Stimulated activated CD8-positive, alpha-beta memory T cell treated with anti-CD3 and anti-CD28 coated beads, Interleukin-15, amount 100 ng/mL, for 24 hours (primary cell): ENCODE measurements at places on chromosomes 6 and 20.

- no peak for DNase-seq
Measured at GRCh38 chr20:8124639-8125038, 7.4 kb upstream of the PLCB1 start.

DNA sequence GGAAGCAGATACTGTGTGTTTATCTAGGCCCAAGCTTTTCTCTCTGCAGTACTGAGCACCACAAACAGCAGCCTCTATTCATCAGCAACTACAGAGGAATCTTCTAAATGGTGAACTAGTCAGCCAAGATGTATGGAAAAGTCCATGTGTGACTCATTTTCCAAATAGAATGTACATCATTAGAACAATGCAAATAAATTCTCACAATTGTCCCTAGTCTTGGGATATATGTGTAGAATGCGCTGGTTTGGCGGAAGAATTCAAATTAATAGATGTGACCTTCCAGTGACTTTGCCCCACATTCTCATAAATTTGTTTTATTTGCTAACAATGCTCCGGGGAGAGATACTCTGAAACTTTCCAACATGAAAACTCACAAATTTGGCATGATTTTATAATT lies 436.2 kb downstream of the CBLN4 start:
- DNase-seq, result no peak

DNA sequence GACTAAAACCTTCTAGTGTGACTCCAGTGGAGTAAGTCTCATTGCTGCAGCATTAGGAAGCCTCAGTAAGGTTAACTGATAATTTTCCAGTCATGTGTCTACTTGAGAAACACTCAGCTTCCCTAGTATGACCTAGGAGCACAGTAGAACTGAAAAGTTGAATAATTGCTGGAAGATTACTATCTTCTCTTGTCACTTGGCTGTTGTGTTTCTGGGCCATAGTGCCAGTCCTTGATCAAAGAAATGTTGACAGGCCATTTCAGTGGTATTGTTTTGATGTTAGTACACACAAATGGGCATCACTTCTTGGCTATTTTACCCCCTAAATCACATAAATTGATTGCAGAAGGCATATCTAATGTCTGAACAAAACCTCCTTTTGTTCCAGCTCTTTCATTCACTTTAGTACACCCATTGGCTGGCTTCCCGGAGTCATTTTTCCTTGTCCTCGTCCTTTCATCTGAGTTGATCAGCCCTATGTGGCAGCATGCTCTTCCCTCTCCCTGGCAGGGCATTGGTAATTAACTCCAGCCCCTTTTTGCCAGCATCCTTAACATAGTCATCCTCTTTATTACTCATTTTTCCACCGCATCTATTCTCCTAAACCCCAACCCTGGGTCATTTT lies 6.0 kb downstream of the ENPP3 start:
- no peak for DNase-seq

- DNase-seq, result no peak
Measured at GRCh38 chr6:119791736-119792135, 442.2 kb upstream of the MAN1A1 start.

GRCh38 chr20:43994486-43995100 lies 79.9 kb downstream of the TOX2 start:
- DNase-seq, result no peak

DNA sequence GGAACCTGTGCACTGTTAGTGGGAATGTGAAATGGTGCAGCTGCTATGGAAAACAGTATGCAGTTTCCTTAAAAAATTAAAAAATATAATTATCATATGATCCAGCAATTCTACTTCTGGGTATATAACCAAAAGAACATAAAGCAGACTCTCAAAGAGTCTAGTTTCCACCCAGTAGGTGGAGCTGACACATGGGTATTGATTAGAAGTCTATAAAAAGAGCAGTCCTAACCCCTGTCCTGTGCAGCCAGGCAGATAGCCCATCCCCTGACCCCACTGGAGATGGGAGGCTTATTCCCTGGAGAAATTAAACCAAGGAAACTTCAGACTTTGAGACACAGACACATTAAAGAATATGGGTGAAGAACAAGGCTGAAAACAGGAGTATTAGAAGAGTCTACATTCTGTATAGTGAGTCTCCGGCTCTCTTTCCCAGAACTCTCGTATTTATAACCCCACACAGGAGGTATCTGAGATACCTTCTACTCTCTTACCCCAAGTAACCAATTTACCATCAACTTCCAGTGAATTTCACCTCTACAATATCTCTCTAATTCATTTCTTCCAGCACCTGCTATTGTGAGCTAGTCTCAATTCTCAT lies 92.3 kb downstream of the SEL1L2 start:
- DNase-seq, result no peak

- no peak for DNase-seq
Measured at GRCh38 chr20:9877932-9878495, 39.1 kb upstream of the PAK5 start.

DNA sequence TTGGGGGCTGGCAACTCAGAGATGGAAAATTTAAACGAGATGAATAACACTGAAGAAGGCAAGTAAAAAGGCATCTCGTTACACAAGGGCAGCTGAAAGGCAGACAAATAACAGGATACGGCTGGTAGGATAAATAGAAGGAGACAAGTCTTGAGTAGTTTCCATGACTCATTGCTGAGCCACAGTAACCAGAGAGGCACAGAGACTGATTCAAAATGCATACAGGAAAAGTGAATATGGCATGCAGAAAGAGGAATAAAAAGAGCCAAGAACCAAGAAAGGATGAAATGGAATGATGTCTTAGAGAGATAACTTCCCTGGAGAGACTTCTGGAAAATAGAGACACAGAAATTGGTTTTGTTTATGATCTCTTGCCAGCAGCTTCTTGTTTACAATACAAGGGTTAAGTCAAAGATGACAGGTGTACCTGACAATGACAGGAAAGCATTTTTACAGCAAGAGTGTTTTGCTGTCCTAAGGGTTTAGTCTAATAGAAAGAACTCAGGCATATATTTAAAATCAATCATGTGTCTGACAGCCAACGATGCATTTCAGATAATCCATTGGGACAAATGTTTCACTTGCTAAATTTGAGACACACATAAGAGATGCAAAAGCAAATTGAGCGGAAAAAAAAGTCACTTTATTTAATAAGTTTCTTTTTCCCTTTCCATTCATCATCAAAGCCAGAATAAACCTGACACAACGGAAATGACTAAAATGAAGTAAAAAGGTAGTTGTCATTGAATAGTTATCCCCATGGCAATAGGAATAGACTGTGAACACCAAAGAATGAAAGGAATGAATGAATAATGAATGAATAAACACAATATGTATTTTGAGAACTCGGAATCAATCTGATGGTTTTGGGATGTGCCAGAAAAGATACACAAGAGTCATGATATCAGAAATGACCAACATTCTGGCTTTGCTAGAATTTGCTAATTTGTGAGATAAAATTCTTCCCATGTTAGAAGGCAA lies 68.0 kb upstream of the KCNQ5 start:
- DNase-seq, result no peak

DNA sequence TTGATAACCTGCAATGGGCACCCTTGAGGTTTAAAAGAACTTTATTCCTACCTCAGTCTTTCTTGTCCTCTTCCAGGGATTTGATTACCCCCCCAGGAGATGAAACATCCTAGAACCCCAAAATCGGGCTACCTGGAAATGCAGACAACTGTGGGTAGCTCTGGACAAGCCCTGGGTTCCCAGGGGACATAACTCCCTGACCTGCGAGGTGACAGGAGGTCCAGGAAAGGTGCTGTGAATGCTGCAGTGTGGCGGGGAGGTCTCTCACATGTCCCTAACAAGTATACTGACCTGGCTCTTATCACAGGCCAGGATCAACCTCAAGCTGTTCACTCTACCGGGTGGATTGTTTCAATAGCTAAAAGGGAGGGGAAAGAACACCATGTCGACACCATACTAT lies 11.6 kb downstream of the JAG1 start:
- DNase-seq, result no peak

GRCh38 chr20:33313686-33314314 lies 30.8 kb downstream of the BPIFB1 start:
- no peak for DNase-seq

- DNase-seq, result no peak
Measured at GRCh38 chr6:116168148-116168547, 42.2 kb upstream of the COL10A1 start.

DNA sequence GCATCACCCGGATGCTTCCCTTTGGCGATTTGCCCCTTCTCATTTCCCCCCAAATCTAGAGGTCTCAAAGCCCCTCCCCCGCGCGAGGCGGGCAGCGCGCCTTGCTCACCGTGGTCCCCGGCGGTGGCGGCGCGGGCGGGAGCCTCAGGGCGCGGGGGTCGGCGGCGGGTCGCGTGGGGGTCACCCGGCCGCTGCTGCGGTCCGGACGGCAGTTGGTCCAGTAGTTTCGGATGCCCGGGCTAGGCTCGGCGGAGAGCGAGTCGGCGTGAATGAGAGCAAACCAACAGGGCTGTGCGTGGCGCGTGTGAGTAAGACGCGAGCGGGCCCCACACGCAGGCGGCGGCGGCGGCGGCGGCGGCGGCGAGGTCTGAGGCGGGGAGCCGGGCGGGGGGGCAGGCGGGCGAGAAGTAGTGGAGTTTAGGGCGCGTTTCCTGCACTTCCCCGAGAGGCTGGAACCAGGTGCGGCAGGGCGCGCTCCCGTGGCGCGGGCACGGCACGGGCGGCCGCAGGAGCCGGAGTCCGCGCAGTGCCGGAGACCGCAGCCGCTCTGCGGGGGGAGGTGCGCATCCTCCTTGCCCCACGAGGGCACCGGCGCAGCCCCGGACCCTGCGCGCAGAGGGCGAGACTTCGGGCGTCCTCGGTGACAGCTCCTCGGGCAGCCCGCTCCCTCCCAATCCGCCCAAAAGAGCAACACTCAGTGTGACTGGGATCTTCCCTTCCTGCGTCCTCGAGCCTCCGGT lies 567 bp downstream of the HS3ST5 start:
- DNase-seq, result no peak

DNA sequence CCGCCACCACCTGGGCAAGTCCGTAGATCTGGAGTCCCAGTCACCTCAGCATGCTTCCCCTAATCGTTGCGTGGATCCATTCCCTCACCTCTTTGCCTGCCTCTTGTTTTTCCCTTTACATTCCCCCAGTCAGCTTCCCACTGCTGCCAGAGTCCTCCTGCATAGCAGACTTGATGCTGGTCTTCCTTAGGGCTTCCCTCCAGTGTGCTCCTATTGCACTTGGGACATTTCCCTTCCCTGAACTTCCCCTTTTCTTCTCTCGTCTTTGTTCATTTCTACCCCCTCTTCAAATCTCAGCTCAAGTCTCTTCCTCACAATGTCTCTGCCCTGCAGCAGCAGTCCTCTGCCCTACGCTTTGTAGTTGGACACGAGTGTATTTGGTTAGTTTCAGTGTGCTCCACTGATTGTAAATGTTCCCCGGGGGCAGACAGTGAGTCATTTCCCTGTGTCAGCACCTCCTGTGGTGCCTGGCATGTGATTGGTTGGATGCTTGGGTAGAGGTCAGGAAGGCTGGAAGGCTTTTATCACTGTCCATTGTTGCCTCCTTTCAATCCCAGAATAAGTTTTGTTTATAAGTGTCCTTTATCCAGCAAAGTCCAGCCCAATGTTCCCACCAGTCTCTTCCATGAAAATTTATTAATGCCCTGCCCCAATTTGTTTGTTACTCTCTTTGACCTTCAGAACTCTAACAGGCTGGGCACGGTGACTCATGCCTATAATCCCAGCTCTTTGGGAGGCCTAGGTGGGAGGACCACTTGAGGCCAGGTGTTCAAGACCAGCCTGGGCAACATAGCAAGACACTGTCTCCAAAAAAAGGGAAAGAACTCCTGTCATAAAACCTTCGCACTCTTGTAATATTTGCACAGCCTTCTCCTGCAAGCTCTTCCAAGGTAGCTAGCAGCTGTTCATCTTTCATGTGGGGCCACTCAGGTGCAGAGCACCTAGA lies 38.3 kb downstream of the FAM120B start:
- DNase-seq, result no peak

GRCh38 chr6:125779924-125780539 lies 10.7 kb upstream of the NCOA7 start:
- DNase-seq, result peak; percentile 76

GRCh38 chr20:9071976-9072726 lies 3.3 kb downstream of the PLCB4 start:
- DNase-seq, result no peak

GRCh38 chr6:155143578-155144106 lies 120.2 kb upstream of the CLDN20 start:
- DNase-seq, result no peak

DNA sequence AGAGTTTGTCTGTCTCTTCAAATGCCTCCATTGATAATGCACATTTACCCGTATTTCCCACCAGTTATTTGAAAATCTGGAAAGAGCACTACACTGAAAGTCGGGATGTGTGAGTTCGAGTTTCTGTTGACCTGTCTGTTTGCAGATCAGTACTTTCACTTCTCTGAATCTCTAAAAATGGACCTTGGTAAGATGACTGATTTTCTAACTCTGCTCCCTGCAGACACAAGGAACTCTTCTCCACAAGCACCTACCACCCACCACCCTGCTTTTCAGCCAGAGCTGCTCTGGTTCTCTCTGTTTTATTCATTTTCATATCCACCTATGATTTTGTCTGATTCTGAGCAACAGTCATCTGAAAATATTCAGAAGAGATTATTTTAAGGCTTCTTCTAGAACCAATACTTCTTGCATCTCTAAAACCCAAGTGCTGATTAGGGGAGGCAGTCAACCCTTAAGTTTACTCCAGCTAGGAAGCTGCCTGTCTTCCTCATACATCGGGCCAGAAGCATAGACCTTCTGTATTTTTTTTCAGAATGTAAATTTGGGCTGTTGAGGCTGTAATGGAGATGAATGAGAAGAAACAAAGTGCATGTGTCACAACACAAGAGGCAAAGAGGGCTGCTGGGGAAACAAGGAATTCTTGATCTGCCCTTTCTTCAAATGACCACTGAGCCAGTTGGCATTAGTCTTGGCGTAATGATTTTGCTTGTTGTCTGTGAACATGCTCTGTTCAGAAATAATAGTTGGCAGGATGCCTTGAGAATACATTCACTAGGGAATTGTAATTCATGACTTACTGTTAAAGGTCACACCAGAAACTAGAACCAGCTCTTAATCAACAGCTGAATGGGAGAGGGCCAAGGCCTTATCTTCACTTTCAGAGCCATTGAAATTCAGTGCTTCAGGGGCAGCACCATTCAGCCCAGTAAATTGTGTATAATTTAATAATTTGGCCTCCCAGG lies 85.4 kb upstream of the MYLIP start:
- DNase-seq, result no peak

- no peak for DNase-seq
Measured at GRCh38 chr20:38665094-38665493, 59.2 kb upstream of the SLC32A1 start.

- DNase-seq, result no peak
Measured at GRCh38 chr20:17959257-17959627, 9.4 kb downstream of the SNX5 start.

- DNase-seq, result no peak
Measured at GRCh38 chr6:113120582-113121285, 736.4 kb upstream of the MARCKS start.

GRCh38 chr20:14782731-14783130 lies 445.3 kb upstream of the FLRT3 start:
- no peak for DNase-seq

- no peak for DNase-seq
Measured at GRCh38 chr20:48313324-48313723, 514.5 kb downstream of the PREX1 start.
